Right cardiac atrium (tissue), 5 donors: ENCODE measurements at places on chromosomes 5 and 9. TPM values are rescaled to one million over a fixed set of nuclear protein-coding genes. Genes with fewer than 3 reads are reported as not detected.

DNA sequence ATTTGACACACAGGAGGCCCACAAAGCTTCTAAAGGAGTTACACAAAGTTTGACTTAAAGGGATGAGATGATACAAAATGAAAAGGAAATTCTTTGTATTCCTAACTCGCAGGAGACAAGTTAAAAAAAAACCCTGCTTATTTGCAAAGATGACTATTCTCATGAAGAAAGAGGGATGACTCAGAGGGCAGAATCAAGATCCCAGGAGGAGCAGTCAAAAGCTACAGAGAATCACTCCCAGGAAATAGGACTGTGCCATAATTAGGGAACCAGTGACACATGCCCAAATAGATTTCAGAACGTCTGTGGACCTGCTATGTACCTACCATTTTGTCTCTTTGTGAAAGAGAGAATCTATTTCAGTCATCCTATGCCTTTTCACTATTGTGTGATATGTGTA, 103.5 kb upstream of the ARRDC3 start:
- DNase-seq, result no peak

DNA sequence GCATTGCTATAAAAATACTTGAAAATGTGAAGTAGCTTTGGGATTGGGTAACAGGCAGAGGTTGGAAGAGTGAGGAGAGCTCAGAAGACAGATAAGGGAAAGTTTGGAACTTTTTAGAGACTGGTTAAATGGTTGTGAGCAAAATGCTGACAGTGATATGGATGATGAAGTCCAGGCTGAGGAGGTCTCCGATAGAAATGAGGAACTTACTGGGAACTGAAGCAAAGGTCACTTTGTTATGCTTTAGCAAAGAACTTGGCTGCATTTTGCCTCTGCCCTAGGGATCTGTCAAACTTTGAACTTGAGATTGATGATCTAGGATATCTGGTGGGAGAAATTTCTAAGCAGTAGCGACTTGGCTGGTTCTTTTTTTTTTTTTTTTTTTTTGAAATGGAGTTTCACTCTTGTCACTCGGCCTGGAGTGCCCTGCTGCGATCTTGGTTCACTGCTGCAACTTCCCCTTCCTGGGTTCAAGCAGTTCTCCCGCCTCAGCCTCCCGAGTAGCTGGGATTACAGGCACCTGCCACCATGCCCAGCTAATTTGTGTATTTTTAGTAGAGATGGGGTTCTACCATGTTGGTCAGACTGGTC, 998.9 kb downstream of the TLE1 start:
- peak; percentile 40 for DNase-seq

- DNase-seq, result peak; percentile 71
These were observed 583.4 kb downstream of the ACTL7B start for GRCh38 chr9:108272349-108272899.

- DNase-seq, result no peak
These were observed 4.3 kb downstream of the LRRC14B start for GRCh38 chr5:195401-196160.

DNA sequence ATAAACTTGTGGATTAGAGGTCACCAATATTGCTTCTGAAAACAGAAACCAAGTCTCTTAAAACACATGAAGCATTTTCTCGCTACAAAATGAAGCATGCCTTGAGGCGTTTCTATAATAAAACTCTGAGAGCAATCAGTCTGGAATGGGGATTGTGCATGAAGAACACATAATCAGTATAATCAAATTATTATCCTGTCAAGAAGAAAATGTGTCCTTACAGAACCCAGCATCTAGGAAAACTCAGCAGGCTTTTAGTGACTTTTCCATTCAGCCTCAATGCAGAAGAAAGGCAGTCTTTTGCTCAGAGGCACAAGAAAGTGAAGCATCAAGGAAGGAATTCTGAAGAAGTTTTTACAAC, 121.9 kb downstream of the CDH18 start:
- no peak for DNase-seq

GRCh38 chr5:88602584-88602983, 280.4 kb downstream of the MEF2C start:
- no peak for DNase-seq

DNA sequence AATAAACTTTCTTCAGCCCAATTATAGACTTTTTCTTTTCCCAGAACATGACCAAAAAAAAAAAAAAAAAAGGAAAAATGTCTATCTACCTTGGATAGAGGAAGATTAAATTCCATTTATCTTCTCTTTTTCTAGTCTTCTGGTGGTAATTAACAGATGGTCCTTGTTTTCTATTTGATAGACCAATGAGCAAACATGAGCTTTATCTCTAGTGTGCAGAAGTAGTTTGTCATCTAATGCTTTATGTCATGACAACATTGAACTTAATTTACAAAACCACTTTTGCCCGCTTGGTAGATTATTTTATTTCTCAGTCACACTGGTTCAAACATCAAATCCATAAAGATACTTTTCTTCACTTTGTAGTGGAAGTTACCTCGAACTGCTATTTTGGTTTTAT, 69.5 kb upstream of the ELL2 start:
- no peak for DNase-seq

GRCh38 chr5:168788107-168788506, 208.9 kb upstream of the PANK3 start:
- no peak for DNase-seq

DNA sequence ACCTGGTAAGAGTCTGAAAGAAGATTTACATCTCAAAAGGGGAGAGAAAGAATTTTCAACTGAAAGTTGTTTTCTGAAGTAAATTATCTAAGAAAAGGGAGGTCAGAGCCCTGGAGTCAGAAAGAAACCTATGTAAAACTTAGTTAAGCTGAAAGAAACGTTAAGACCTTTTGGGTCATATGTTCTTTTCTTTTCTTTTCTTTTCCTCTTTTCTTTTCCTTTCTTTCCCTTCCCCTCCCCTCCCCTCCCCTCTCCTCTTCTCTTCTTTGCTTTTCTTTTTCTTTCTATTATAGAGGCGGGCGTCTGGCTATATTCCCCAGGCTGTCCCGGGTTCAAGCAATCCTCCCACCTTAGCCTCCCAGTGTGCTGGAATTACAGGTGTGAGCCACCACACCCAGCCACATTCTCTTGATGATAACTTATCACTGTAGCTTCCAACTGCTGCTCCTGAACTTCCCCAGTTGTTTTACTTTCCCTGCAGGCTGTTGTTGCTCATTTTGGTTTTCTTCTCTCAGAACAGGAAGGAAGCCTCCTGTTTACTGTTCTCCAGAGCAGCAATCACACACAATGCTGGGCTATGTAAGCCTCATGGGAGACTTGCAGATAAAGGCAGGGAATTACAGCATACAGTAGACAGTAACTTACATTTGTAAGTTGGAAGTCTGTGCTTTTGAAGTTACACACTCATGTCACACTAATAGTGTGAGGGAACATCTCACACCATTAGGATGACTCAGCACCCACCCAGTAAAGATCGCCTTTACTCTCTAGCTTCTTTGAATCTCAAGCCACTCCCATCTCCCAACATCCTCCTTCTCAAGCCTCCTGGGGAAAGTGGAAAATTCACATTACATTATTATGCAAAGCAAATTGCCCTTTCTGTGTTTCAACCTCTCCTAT, 2216.6 kb upstream of the WWC1 start:
- DNase-seq, result no peak

Gene ARSI
- total RNA-seq, result 0.62 TPM

Gene SLC46A2
- not detected for total RNA-seq

Gene CCDC180
- 2.0 TPM for total RNA-seq

Gene SV2C
- total RNA-seq, result 0.14 TPM

Gene POLE3
- total RNA-seq, result 22.4 TPM
